GM03348 (cell line): ENCODE measurements at places on chromosomes 7 and 10.

GRCh38 chr7:133857376-133858119 lies 269.6 kb upstream of the LRGUK start:
- DNase-seq = no peak

DNA sequence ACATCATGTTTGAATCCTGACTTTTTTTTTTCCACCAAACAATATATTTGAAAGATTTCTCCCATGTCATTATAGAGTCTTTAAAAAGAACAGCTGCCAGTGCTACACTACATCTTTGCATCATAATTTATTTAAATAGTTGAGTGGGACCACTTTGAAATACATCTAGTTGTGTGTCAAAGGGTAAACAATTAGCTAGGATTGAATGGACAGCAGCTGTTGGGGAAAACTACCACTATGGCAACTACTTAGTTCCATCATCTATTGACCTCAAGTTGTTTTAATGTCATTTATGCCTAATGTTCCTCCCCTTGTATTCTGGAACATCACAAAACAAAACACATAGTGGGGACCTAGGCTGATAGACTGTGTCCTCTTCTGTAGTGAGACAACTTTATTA lies 985.1 kb downstream of the SORCS1 start:
- no peak for DNase-seq

GRCh38 chr7:94697035-94697974 lies 41.4 kb upstream of the SGCE start:
- DNase-seq = peak; percentile 72

GRCh38 chr7:1091644-1092027 lies 3.7 kb downstream of the GPER1 start:
- no peak for DNase-seq

DNA sequence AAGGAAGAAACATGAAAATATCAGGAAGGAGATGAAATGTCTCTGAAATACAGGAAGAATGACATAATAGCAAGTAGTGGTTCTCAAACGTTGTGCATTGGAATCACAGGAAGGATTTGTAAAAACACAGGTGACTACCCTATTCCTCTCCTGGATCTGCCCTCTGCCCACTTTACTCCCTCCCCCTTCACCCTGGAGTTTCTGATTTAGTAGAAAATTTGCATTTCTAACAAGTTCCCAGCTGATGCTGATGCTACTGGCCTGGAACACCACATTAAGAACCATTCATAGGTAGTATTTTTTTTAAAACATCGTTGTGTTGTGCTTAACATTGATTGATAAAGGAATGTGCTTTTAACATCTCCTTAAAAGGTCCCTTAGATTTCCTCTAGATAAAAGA lies 130.9 kb downstream of the PHF14 start:
- no peak for DNase-seq
